Natural killer cell treated with Interleukin-12 subunit alpha and Interleukin-12 subunit beta and Interleukin-15 and Interleukin-18, amount 100 ng/mL, for 72 hours (primary cell): ENCODE measurements at places on chromosomes 1 and 21. TPM values are rescaled to one million over a fixed set of nuclear protein-coding genes. Genes with fewer than 3 reads are reported as not detected.

DNA sequence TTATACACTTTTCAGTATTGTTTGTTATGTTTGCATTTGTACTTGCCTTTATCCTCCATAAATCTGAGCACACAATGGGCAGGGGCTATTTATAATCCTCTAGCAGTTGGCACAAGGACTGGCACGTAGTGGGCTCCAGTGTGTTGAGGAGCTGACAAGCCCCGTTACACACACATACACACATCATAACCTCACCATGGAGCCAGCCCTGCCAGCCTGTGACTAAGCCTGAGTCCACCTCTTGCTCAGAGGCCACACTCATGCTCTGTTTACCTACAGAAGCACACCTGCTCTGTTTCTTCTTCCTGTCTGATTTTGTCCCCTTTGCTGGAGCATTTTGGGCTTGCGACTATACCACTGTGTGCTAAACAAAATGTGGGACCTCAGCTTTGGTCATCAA lies 64.5 kb upstream of the SPATA6 start:
- DNase-seq, result no peak
- peaks cover 37% of the 10 kb centered on the region for H3K27me3 ChIP-seq
- H3K4me3 ChIP-seq, result no peak overlapping the region

GRCh38 chr1:156025876-156026275 lies 5.1 kb upstream of the SSR2 start:
- H3K4me3 ChIP-seq, result no peak overlapping the region

DNA sequence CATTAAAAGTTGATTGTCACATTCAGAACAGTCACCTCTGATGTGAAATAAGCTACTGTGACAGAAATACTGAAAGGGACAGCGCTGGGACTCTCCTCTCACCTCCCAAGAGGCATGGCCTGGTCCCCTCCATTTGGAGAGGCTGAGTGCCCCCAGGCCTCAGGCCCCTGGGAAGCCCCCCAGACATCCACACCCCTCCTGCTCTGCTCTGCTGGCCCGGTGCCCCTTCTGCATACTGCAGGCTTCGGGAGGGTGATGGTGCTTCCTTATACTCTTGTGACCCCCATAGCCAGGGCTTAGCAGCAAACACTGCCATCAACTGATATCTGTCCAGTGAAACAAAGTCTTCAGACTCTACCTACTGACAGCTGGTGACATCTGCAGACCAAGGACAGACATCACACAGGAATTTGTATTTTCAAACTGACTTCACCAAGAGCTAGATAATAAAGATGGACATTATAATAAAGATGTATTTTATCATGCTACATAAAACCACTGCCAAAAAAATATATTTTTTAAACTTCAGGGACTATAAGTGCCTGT lies 36.9 kb downstream of the C2CD2 start:
- no peak overlapping the region for H3K27ac ChIP-seq
- no peaks in the 10 kb centered on the region for H3K4me1 ChIP-seq
- no peaks in the 10 kb centered on the region for H3K36me3 ChIP-seq
- H3K4me3 ChIP-seq, result no peak overlapping the region
- H3K27me3 ChIP-seq, result no peaks in the 10 kb centered on the region
- no peak for DNase-seq

Gene DCDC2B
- total RNA-seq, result 0.19 TPM

Gene PM20D1
- 0.75 TPM for total RNA-seq

- no peak overlapping the region for H3K27ac ChIP-seq
- H3K36me3 ChIP-seq, result no peaks in the 10 kb centered on the region
- DNase-seq, result no peak
- H3K4me1 ChIP-seq, result peaks cover 4% of the 10 kb centered on the region
- H3K27me3 ChIP-seq, result no peaks in the 10 kb centered on the region
Observed at GRCh38 chr1:225812488-225813213, 2.7 kb downstream of the EPHX1 start.

DNA sequence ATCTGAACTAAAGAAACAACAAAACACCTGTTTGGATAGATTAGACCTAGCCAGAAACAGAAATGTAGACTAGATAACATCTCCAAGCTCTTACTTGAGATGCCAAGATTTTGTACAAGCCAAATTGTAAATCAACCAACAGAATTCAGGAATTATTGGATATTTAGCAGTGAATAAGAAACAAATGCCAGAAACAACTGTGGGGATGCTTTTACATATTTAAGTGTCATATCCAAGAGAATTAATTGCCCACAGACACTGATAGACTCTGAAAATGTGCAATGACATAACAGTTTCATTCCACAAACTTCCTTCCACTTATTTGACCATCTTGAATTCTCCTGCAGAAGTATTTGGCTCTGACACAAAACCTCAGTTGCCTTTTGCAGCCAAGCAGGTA lies 92.3 kb downstream of the SGIP1 start:
- H3K4me3 ChIP-seq, result no peak overlapping the region
- H3K27ac ChIP-seq, result no peak overlapping the region
- H3K36me3 ChIP-seq, result no peaks in the 10 kb centered on the region
- DNase-seq, result no peak

- H3K4me1 ChIP-seq, result no peaks in the 10 kb centered on the region
- H3K36me3 ChIP-seq, result no peaks in the 10 kb centered on the region
- H3K27ac ChIP-seq, result no peak overlapping the region
- DNase-seq, result no peak
Observed at GRCh38 chr1:65632235-65632634, 160.5 kb upstream of the PDE4B start.

- H3K36me3 ChIP-seq, result peaks cover 23% of the 10 kb centered on the region
- no peaks in the 10 kb centered on the region for H3K27me3 ChIP-seq
- peaks cover 3% of the 10 kb centered on the region for H3K4me1 ChIP-seq
- H3K27ac ChIP-seq, result no peak overlapping the region
Observed at GRCh38 chr1:35532497-35533223, 24.5 kb downstream of the KIAA0319L start.

- peaks cover 5% of the 10 kb centered on the region for H3K4me1 ChIP-seq
- H3K27me3 ChIP-seq, result no peaks in the 10 kb centered on the region
- H3K36me3 ChIP-seq, result peaks cover 5% of the 10 kb centered on the region
- H3K27ac ChIP-seq, result no peak overlapping the region
Observed at GRCh38 chr21:41428847-41429246, 2.8 kb downstream of the MX1 start.

DNA sequence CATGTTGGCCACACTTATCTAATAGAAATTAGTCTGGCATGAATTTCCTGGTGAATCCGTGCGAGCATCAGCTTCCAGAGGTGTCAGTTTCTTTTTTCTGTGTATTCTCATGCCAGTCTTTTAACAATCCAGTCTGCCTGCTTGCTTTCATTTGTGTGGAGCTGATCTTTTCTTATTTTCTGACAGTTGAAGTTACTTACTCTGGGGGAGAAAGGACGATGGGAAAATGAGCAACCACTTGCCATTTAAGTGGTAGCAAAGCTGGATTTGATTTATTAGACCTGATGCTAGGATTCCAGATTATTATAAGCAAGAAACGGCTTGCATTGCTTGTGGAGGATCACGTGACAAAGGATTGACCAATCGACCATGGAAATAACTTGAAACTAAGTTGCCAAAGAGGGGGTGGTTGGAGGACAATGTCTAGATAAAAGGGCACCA lies 24.3 kb upstream of the APP start:
- H3K27ac ChIP-seq, result no peak overlapping the region
- H3K36me3 ChIP-seq, result no peaks in the 10 kb centered on the region
- no peak overlapping the region for H3K4me3 ChIP-seq
- H3K27me3 ChIP-seq, result no peaks in the 10 kb centered on the region
- no peaks in the 10 kb centered on the region for H3K4me1 ChIP-seq
- no peak for DNase-seq

GRCh38 chr1:35470977-35471613 lies 86.1 kb downstream of the KIAA0319L start:
- peaks cover 35% of the 10 kb centered on the region for H3K36me3 ChIP-seq
- H3K4me3 ChIP-seq, result no peak overlapping the region
- H3K27me3 ChIP-seq, result no peaks in the 10 kb centered on the region
- H3K4me1 ChIP-seq, result peaks cover 13% of the 10 kb centered on the region
- H3K27ac ChIP-seq, result no peak overlapping the region

GRCh38 chr1:182246783-182247182 lies 144.8 kb downstream of the GLUL start:
- H3K27ac ChIP-seq, result no peak overlapping the region
- no peaks in the 10 kb centered on the region for H3K4me1 ChIP-seq
- H3K27me3 ChIP-seq, result peaks cover 15% of the 10 kb centered on the region
- DNase-seq, result no peak
- peaks cover 5% of the 10 kb centered on the region for H3K36me3 ChIP-seq
- H3K4me3 ChIP-seq, result no peak overlapping the region

DNA sequence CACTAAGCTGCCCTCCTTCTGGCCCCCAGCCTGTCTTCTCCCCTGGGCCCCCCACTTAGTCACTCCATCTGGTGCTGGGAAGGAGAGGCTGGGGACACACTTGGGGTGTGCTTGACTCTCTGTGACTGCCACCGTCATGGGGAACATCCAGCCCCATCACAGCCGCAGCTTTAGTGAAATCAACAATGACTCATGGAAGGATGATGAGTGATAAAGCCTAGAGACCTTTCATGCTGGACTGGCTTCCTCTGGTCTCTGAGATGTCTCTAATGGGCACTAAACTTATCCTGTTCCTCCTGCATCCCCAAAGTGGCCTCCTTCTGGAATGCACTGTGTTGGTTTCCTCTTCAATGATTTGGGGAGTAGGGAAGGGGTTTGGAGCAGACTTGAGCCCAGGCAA lies 172.9 kb downstream of the GRIK3 start:
- H3K4me3 ChIP-seq, result no peak overlapping the region
- no peak for DNase-seq

Gene MYBPH
- not detected for total RNA-seq

- H3K36me3 ChIP-seq, result peaks cover 6% of the 10 kb centered on the region
- H3K4me1 ChIP-seq, result peaks cover 16% of the 10 kb centered on the region
- no peak overlapping the region for H3K27ac ChIP-seq
- DNase-seq, result no peak
Observed at GRCh38 chr21:43340491-43341377, 86.2 kb downstream of the SIK1 start.

Gene SELL
- 66.8 TPM for total RNA-seq

DNA sequence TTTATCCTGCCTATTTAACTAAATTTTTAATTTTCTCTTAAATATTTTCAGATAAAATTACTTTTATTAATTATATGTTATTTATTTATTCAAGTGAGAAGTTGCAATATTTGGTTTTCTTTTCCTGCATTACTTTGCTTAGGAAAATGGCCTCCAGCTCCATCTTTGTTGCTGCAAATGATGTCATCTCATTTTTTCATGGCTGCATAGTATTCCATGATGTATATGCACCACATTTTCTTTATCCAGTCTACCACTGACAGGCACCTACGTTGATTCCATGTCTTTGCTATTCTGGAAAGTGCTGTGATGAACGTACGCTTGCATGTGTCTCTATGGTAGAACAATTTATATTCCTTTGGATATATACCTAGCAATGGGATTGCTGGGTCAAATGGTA lies 186.9 kb upstream of the LYPLAL1 start:
- H3K27me3 ChIP-seq, result no peaks in the 10 kb centered on the region
- no peaks in the 10 kb centered on the region for H3K36me3 ChIP-seq
- no peak overlapping the region for H3K27ac ChIP-seq
- no peak for DNase-seq
- no peak overlapping the region for H3K4me3 ChIP-seq

Gene ERO1B
- 14.3 TPM for total RNA-seq

DNA sequence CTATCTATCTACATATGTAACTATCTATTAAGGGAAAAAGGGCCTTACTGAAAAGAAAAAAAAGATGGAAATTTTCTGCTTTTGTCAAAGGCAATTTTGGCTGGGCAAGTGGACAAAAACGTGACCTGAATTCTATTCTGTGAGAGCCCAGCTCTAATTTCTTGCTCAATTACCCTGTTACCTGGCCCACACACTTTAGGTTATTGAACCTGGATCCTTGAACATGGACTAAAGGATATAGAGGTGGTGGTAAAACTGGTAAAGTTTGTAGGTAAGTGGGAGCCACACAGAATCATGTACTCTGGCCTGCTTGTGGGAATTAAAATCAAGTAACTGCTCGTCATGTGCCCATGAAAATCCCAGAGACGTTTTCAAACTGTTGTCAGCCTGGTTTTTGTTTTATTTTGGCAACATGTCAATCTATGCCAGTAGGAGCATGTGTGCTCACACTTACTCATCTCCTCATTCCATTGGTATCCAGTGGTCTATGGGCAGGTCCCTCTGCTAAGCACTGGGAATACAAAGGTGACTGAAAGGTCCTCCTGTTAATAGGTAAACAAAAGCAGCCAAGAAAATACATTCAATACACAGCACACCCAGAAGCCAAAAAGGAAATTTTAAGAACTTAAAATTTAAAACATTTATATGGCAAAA lies 113.7 kb upstream of the WARS2 start:
- peaks cover 5% of the 10 kb centered on the region for H3K36me3 ChIP-seq
- no peaks in the 10 kb centered on the region for H3K4me1 ChIP-seq
- no peak for DNase-seq

DNA sequence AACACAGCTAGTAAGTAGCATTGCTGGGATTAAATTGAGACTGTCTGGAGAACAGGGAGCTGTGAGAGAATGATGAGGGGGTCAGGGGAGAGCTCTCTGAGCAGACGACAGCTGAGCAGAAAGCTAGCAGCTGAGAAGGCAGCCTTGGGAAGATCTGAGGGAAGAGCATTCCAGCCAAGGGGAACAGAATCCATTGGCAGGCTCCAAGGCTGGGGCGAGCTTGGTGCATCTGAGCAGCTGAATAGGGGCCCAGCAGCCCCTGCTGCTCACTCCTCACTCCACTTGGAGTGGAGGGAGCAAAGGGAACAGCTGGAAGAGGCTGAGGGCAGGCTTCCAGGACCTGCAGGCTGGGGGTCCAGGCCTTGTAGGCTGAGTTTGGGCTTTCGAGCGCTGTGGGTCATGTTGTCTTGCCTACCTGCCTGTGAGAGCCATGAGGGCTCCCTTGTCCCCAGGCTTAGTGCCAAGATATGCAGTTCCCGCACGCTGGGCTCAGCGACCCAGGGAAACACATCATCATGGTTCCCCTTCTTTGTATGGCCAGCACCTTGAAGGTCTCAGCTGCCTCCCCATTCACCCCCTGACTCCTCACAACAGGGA lies 10.5 kb downstream of the ACOT11 start:
- H3K27me3 ChIP-seq, result peaks cover 8% of the 10 kb centered on the region
- H3K36me3 ChIP-seq, result no peaks in the 10 kb centered on the region
- H3K27ac ChIP-seq, result no peak overlapping the region

GRCh38 chr1:93874025-93874651 lies 4.9 kb downstream of the DNTTIP2 start:
- H3K27ac ChIP-seq, result peak overlapping the region; percentile 52
- H3K27me3 ChIP-seq, result no peaks in the 10 kb centered on the region
- peaks cover 39% of the 10 kb centered on the region for H3K4me1 ChIP-seq
